Activated CD4-positive, alpha-beta T cell treated with anti-CD3 and anti-CD28 coated beads for 4 hours (primary cell): ENCODE measurements at places on chromosomes 6 and 20.

GRCh38 chr20:32077190-32077589 lies 25.1 kb downstream of the HCK start:
- no peak for DNase-seq

DNA sequence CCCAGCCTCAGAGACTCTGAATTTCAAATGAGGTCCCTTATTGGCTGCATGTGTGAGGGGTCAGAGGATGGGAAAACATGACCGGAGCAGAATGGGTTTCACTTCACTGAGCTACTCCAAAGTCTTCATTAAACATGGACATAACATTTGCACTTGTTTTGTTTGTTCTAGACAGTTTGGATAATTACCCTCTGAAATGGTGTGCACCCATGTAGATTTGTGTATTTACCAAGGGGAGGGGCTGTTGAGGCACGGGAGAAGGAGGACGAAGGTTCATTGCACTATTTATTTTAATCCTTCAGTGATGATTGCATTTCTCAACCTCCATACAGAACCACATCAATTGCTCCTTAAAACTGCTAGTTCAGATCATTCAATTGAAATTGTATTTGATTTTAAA lies 364.2 kb downstream of the TFAP2B start:
- DNase-seq: no peak

DNA sequence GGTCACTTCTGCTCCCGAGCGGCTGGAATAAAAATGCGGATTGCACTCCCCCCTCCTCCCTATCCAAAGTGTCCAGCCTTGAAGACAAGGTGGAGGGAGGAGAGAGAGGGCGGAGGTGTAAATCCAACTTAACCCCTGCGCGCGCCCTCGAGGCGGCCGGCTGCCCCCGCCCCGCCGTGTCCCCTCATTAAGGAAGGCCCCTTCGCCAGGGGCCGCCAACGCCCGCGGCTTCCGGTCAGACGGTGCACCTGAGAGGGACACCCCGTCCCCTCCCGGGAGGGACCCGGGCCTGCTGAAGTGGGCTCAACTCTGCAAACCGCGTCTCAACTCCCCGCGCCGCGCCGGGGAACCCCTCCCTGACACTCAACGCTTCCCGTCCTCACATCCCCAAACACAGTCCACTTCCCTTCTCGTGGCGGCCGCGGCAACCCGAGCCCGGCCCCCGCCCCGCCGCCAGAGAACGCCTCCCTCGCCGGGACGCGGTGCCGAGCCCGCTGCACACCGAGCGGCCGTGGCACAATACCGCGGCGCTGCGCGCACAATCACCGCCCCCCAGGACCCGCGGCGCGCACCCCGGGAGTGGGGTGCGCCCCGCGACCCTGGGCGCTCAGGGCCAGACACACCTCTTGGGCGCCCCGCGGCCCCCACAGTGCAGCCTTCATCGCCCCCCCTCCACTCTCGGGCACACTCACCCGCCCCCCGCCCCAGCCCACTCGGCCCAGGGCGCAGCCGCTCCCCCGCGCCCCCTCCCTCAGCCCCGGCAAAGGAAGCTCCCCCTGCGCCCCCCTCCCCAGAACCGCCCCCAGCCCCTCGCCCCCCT lies 102.5 kb downstream of the NOL4L start:
- DNase-seq: no peak

DNA sequence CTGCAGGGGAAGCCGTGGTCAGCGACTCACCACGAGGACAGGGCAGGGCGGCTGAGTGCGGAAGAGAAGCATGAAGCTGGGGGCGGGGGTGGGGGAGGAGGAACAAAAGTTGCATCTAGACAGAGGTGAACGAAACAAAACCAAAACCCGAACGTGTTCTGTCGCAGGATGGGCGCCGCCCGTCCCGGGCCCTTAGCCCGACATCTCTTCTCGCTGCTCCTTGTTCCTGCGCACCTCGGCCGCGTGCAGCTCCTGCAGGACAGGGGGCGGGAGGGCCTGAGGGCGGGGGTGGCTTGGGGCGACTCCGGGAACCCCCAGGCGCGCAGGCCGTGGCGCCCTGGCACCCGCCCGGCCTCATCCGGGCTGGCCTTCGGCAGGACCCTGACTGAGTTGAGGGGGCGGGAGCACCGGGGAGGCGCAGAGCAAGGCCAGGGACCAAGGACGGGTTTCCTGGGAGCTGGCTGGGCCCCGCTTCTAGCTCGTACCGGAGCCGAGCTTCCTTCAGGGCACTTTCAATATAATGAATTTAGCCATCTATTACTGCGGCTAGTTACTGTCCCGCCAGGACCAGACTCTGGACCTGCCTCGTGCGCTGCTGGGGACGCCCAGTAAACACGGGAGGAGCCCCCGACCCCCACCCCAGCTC lies 12.0 kb downstream of the STMN3 start:
- DNase-seq: peak; percentile 54

DNA sequence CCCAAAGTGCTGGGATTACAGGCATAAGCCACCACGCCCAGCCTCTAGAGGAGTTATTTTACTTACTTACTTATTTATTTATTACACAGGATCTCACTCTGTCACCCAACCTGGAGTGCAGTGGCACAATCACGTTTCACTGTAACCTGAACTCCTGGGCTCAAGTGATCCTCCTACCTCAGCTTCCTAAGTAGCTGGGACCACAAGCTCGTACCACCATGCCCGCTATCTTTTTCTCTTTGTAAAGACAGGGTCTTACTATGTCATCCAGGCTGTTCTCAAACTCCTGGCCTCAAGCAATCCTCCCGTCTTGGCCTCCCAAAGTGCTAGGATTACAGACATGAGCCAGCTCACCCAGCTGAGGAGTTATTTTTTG lies 1.6 kb upstream of the TRIB3 start:
- DNase-seq: no peak

- DNase-seq: no peak
Observed at GRCh38 chr6:83514866-83515466, 2.6 kb downstream of the PRSS35 start.

GRCh38 chr6:166955865-166956443 lies 396 bp downstream of the RNASET2 start:
- DNase-seq: no peak

DNA sequence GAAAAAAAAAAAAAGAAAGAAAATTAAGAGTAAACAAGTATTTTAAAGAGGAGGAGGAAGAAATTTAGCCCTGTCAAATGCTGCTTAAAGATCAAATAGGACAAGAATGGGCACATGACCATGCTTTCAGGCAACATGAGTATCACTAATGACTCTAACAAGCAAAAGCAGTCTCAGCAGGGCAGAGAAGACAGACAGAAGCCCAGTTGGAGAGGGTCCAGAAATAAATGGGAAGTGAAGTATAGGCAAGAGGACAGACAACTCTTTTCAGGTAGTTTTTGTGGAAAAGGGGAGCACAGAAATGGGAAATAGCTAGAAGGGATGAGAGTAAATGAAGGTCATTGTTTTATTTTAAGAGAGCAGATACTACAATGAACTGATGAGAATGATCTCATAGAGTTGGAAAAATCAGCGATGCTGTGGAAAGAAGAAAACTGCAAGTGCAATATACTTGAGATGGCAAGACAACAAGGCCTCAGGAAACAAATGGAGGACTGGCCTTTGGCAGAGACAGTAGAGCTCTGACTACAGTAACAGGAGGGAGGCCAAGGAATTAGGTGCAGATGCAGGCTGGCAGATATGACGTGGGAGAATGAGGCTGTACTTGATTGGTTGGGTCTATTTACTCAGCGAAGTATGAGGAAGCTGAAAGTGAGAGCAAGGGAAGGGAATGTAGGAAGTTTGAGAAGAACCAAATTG lies 40.3 kb downstream of the KIF6 start:
- DNase-seq: no peak

- no peak for DNase-seq
Observed at GRCh38 chr6:146868671-146869209, 270.0 kb downstream of the ADGB start.

GRCh38 chr6:1315201-1315559 lies 3.3 kb downstream of the FOXQ1 start:
- DNase-seq: no peak

GRCh38 chr6:18219591-18219990 lies 44.7 kb downstream of the DEK start:
- DNase-seq: no peak

DNA sequence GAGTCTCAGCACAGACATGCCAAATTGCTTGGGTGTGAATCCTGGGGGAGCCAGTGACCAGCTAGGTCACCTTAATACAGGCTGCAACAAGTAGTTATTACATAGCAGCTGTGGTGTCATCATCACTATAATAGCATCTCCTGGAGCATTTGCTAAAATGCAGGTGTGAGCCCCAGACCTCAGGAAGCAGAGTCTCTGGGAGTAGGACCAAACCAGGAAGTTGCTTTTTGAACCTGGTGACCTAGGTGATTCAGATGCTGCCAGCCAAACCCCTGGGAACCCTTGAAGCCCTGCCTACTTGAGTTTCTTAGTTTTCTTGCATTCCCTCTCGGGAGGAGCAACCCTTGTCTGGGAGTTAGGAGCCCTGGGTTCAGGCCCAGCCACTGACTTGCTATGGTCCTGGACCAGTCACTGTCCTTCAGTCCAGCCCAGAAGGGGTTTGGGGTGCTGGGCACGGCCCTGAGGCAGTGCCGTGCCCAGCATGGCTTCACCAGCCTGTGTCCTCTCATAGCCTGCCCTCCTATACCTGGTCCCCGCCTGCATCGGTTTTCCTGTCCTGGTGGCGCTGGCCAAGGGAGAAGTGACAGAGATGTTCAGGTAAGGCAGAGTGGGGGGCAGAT lies 39.3 kb upstream of the ID1 start:
- DNase-seq: no peak
